Activated CD4-positive, alpha-beta memory T cell treated with anti-CD3 and anti-CD28 coated beads, Interleukin-2, amount 10 ng/mL, durations not matched to agents 7 days and 5 days (primary cell): ENCODE measurements at places on chromosomes 6 and 20.

GRCh38 chr6:110517601-110518281 is 41.3 kb upstream of the SLC22A16 start:
- DNase-seq = no peak

- no peak for DNase-seq
These were observed 24.6 kb upstream of the CSNK2A1 start for GRCh38 chr20:568097-568652.

GRCh38 chr6:21265730-21266044 is 327.9 kb upstream of the SOX4 start:
- DNase-seq = no peak

DNA sequence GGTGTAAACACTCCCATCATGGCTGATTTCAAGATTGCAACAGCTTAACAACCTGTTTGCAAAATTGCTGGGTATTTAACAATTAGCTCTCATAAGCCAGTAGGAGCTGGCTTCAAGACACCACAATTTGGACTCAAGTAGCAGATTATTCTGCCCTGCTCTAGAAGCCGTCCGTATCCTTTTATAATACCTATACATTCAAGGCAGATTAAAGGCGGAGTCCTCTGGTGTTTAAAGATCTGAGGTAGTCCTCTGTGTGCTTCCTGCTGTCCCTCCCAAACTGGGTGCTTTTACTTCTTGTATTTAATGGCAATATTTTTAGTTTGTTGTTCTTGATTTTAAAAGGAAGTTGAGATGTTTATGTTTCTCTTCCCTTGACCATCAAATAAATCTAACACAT is 62.2 kb upstream of the SOX4 start:
- no peak for DNase-seq
